ENCODE measurements at places on chromosomes 2 and 18.
A peak's percentile ranks its signal among the peaks of the same experiment; 100 is the strongest.

GRCh38 chr2:132446444-132446843 is 29.8 kb downstream of the GPR39 start:
- DNase-seq = no peak

- DNase-seq = no peak
Observed at GRCh38 chr2:241814393-241814642, 5.3 kb downstream of the NEU4 start.

GRCh38 chr18:46237891-46238290 is 133.7 kb downstream of the HAUS1 start:
- no peak for DNase-seq

GRCh38 chr2:197308585-197308984 is 2.0 kb downstream of the ANKRD44 start:
- DNase-seq = no peak

DNA sequence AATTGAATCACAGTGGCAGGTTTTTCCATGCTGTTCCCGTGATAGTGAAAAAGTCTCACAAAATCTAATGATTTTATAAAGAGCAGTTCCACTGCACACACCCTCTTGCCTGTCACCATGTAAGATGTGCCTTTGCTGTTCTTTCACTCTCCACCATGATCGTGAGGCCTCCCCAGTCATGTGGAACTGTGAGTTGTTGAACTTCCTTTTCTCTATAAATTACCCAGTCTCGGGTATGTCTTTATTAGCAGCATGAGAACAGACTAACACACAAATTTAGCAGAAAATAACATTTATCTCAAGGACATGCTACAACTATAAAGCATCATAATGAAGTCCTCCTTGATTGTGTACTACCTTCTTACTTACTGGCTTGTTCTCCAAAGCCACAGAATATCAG is 1526.0 kb downstream of the LRP1B start:
- DNase-seq = no peak

- no peak for DNase-seq
Observed at GRCh38 chr2:162327134-162327769, 8.8 kb upstream of the IFIH1 start.

DNA sequence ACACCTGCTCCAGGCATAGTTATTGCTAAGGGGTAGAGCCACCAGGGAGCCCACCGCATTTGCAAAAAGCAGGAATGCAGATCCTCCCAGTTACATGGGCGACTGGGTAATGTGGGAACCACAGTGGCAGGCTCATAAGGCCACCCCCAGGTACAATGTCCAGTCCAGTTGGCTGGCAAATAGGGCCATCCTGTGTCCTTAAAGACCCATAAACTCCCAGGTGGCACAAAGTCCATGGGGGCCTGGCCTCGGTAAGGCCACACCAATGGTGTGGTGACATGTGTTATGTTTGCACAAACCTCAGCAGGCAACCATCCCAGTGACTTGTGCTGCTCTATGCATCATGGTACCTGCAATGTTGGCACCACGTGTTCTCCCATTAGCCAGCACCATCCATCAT is 283.6 kb upstream of the GYPC start:
- no peak for DNase-seq

- DNase-seq = no peak
Observed at GRCh38 chr2:233707940-233708644, 4.6 kb upstream of the UGT1A5 start.

GRCh38 chr2:241788572-241788971 is 11.9 kb downstream of the GAL3ST2 start:
- DNase-seq = no peak

GRCh38 chr2:191245869-191246531 is 796 bp downstream of the MYO1B start:
- peak; percentile 64 for DNase-seq

DNA sequence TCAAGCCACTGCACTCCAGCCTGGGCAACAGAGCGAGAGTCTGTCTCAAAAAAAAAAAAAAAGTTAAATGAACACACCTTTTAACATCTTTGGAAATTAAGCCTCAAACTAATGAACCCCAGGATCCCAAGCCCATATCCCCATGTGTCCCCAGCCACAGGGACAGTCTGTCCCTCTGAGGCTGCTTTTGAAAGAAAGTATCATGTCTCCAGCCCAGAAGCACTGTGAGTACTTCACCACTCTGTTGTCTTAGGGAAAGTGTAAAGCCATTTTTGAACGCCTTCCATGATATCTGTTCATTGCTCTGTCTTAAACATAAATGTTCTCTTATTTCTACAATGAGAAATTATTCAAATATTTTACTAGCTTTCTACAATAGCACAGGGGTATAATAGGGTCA is 52.1 kb upstream of the CHMP1B start:
- no peak for DNase-seq

GRCh38 chr18:69022426-69022825 is 224.5 kb downstream of the CCDC102B start:
- DNase-seq = peak; percentile 0

GRCh38 chr2:234588054-234588430 is 91.2 kb upstream of the ARL4C start:
- peak; percentile 95 for DNase-seq

DNA sequence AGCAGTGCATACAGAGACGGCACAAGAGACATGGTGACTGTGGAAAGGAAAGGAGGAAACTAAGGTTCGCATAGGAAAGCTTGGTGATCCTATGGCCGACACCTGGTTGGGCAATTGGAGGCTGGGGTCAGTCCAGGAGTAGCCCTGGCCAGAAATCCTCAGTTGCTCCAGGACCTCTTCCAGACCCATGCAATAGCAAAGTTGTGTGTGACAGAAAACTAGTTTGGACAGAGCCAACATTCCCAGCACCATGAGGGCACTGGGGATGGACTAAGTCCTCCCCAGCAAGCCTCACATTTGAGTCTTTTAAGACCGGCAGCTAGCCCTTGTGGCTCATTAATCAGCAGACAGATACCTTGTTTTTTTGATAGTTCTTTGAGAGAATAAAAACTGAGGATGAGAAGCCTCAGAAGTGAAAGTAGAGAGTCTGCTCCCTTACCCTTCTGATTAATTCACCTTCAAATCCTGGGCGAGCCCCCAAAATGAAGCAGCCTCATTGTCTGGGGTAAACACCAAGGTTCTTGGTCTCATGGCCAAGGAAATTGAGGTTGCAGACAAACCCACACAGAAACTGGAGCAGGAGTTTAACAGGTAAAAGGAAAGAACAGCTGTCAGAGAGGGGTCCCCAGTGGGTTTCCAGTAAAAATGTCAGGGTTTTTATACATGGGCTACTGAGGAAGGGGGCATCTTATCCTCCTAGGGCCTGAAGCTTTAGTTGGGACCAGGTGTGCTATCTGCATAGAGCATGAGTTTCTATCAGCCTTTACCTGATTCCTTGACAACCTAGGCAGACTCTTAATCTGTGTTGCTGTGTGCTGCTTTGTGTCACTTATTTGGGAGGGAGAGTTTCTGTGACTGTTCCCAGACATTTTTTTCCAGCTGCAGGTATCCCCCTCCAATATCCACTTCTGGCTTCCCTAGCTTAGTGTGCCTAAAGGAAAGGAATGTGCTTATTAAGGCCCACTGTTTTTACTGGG is 39.1 kb downstream of the STK17B start:
- peak; percentile 8 for DNase-seq

DNA sequence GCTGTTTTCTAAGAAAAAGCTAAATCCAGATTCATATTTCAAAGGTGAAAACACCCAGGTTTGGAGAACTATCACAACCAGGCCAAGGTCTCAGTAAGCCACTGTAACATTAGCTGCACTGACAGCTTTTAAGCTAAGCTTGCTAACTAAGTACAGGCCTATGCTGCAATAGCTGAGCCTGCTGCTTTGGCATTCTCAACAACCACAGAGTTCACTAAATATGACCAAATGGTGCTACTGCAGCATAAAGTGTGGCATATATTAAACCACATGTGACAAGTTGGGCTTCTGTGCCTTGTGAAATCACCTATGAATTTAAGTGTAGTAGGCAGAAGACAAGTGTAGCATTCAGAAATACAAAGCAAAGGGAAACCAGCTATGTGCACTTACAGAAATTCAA is 206.7 kb downstream of the TCF4 start:
- no peak for DNase-seq

- DNase-seq = no peak
Observed at GRCh38 chr2:74593826-74594772, 39.6 kb downstream of the DOK1 start.

Measured in foreskin melanocyte (primary cell).